ENCODE measurements at places on chromosomes 5 and 9. TPM values are rescaled to one million over a fixed set of nuclear protein-coding genes. Genes with fewer than 3 reads are reported as not detected.

Gene SIT1
- total RNA-seq: not detected

Gene QRFP
- total RNA-seq: not detected

DNA sequence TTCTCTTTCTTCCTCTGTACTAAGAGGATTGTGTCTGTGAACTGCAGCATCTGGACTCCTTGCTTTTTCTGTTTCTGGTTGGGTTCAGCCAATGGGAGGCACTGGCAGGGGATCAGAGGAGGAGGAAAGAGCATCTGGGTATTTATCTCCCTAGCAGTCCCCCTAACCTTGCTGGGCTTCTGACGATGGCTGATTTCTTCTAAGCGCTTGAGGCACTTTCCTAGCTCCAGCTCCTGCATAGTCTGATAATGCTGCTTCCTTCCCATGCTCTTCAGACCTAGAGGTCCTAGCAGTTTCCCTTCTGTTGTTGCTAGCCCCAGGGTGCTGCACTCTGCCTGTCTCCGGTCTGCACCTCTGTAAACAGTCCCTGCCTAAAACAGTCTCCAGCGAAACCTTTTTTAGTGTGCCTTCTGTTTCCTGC is 225.1 kb downstream of the PDZD2 start:
- no peaks in the 10 kb centered on the region for H3K4me1 ChIP-seq
- no peaks in the 10 kb centered on the region for H3K36me3 ChIP-seq
- no peak for DNase-seq
- no peak overlapping the region for H3K27ac ChIP-seq
- no peak overlapping the region for H3K4me3 ChIP-seq

Gene PAX5
- not detected for total RNA-seq

DNA sequence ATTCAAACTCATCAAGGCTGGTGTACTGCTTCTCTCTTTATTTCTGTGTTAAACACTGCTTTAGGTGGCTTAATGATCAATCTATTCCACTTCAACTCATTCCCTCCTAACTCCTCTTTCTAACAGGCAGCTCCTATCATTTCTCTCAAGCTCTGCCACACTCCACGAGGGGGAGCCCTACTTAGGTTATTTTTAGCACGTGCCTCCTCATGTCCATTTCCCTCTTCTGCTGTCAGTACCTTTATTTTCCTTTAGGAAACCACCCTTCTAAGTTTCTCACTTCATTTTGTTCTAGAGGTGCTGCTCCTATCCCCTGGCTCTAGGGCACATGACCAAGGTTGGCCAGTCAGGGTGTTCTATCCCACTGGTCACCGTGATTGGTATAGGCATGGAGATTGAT is 6.7 kb upstream of the BRINP1 start:
- no peak for DNase-seq
- H3K27ac ChIP-seq: no peak overlapping the region
- no peaks in the 10 kb centered on the region for H3K4me1 ChIP-seq
- H3K27me3 ChIP-seq: peaks cover 9% of the 10 kb centered on the region

Gene SPINK7
- total RNA-seq: not detected

GRCh38 chr5:67297376-67297775 is 100.8 kb upstream of the CD180 start:
- H3K4me1 ChIP-seq: peaks cover 11% of the 10 kb centered on the region
- H3K36me3 ChIP-seq: no peaks in the 10 kb centered on the region
- H3K27ac ChIP-seq: no peak overlapping the region
- no peak for DNase-seq
- H3K4me3 ChIP-seq: no peak overlapping the region

- DNase-seq: no peak
- peaks cover 53% of the 10 kb centered on the region for H3K36me3 ChIP-seq
- no peaks in the 10 kb centered on the region for H3K4me1 ChIP-seq
These were observed 66.4 kb downstream of the PSMB7 start for GRCh38 chr9:124348831-124349230.

- DNase-seq: no peak
- H3K27me3 ChIP-seq: no peaks in the 10 kb centered on the region
- H3K4me1 ChIP-seq: peaks cover 13% of the 10 kb centered on the region
- no peaks in the 10 kb centered on the region for H3K36me3 ChIP-seq
- no peak overlapping the region for H3K4me3 ChIP-seq
These were observed 23.0 kb upstream of the GOLM1 start for GRCh38 chr9:86122311-86122710.

Gene FCN2
- total RNA-seq: not detected

Gene PTPN3
- total RNA-seq: 30.9 TPM

DNA sequence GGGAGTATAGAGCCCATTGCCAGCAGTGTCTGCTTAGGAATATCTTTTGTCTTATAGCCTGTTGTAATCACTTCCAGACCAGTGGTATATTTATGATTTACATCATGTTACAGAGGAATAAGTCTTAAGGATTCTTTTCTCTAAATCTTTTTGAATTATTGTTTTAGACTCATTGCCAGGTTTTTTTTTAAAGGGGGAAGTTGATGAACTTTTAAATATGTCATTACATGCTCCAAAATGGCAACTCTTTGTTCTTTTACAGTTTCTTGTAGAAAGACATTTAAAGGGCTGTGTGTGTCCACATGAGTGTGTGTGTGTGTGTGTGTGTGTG is 59.4 kb upstream of the NFIB start:
- no peaks in the 10 kb centered on the region for H3K27me3 ChIP-seq
- H3K27ac ChIP-seq: peak overlapping the region; percentile 53
- no peak overlapping the region for H3K4me3 ChIP-seq

GRCh38 chr5:131109540-131110255 is 55.4 kb downstream of the HINT1 start:
- no peak overlapping the region for H3K4me3 ChIP-seq
- no peaks in the 10 kb centered on the region for H3K36me3 ChIP-seq
- DNase-seq: no peak
- no peak overlapping the region for H3K27ac ChIP-seq
- no peaks in the 10 kb centered on the region for H3K27me3 ChIP-seq

Gene NXNL2
- total RNA-seq: not detected

DNA sequence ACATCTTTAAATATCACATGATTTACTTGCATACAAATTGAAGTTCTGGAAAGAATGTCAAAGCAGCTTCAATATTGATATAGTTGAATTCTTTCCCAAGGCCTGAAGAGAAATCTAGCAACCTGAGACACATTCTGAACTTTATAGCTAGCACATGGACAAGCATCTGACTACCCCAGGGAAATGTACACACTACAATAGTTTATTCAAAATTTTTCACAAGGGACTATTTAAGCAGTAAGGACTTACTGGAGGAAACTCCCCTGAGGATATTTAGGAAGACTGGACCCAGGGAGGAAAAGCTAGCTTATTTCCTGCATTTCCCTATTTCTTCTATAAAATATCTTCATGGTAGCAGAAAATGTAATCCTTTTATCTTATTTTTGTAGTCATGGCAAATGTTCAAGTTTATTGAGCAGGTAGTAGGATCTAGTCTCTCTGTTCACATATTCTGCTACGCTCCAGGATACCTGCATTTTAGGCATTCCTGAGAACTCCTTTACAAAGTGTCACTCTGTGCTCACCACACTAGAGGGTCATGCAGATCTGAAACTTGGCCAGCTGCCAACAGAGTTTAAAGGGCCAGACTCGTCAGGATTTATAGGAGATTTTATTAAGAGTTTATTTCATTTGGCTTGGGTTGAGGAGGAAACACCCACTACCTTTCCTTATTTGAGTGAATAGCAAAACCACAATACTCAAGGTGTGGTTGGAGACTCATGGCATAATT is 348.4 kb upstream of the FTMT start:
- no peaks in the 10 kb centered on the region for H3K36me3 ChIP-seq
- no peaks in the 10 kb centered on the region for H3K27me3 ChIP-seq
- no peak overlapping the region for H3K4me3 ChIP-seq
- no peak overlapping the region for H3K27ac ChIP-seq

- no peak overlapping the region for H3K4me3 ChIP-seq
- H3K27me3 ChIP-seq: no peaks in the 10 kb centered on the region
- no peak overlapping the region for H3K27ac ChIP-seq
- no peak for DNase-seq
These were observed 45.4 kb downstream of the RAB14 start for GRCh38 chr9:121156263-121156731.

GRCh38 chr9:34541540-34541939 is 18.8 kb upstream of the ENHO start:
- no peaks in the 10 kb centered on the region for H3K27me3 ChIP-seq
- no peak overlapping the region for H3K27ac ChIP-seq
- H3K4me1 ChIP-seq: no peaks in the 10 kb centered on the region
- H3K4me3 ChIP-seq: no peak overlapping the region
- no peak for DNase-seq

DNA sequence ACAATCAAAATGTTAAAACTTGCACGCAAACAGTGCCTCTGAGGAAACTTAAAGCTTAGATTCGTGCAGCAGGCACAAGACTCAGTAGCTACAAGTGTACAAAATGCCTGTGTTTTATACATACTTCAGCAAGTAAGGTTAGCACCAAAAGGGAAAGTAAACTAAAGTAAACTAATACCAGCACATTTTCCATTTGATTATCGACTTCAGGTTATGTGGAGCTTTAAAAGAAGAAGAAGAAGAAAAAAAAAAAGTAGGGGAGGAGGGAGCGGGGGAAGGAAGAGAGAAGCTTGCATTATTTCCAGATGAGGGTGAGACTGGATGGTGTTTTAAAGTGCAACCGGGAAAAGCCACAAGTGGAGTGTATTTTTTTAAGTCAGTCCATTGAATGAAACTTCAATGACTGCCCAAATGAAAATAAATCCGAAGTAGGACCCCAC is 596 bp upstream of the ADAMTS6 start:
- peaks cover 8% of the 10 kb centered on the region for H3K4me1 ChIP-seq
- no peaks in the 10 kb centered on the region for H3K27me3 ChIP-seq
- peak overlapping the region; percentile 89 for H3K27ac ChIP-seq
- peak overlapping the region; percentile 66 for H3K4me3 ChIP-seq
- H3K36me3 ChIP-seq: no peaks in the 10 kb centered on the region

GRCh38 chr5:156942064-156942463 is 21.0 kb downstream of the TIMD4 start:
- no peak overlapping the region for H3K4me3 ChIP-seq
- no peak overlapping the region for H3K27ac ChIP-seq
- H3K27me3 ChIP-seq: no peaks in the 10 kb centered on the region
- no peak for DNase-seq

Gene CCL28
- not detected for total RNA-seq

GRCh38 chr5:96595300-96596090 is 66.7 kb upstream of the CAST start:
- no peak overlapping the region for H3K4me3 ChIP-seq
- no peaks in the 10 kb centered on the region for H3K36me3 ChIP-seq
- H3K4me1 ChIP-seq: no peaks in the 10 kb centered on the region
- H3K27ac ChIP-seq: no peak overlapping the region
- no peaks in the 10 kb centered on the region for H3K27me3 ChIP-seq
- no peak for DNase-seq

GRCh38 chr9:75088646-75089372 is 495 bp downstream of the OSTF1 start:
- DNase-seq: peak; percentile 25
- H3K36me3 ChIP-seq: no peaks in the 10 kb centered on the region
- peaks cover 20% of the 10 kb centered on the region for H3K4me1 ChIP-seq
- H3K4me3 ChIP-seq: peak overlapping the region; percentile 84
- no peaks in the 10 kb centered on the region for H3K27me3 ChIP-seq

Gene ARL14EPL
- total RNA-seq: 0.11 TPM

DNA sequence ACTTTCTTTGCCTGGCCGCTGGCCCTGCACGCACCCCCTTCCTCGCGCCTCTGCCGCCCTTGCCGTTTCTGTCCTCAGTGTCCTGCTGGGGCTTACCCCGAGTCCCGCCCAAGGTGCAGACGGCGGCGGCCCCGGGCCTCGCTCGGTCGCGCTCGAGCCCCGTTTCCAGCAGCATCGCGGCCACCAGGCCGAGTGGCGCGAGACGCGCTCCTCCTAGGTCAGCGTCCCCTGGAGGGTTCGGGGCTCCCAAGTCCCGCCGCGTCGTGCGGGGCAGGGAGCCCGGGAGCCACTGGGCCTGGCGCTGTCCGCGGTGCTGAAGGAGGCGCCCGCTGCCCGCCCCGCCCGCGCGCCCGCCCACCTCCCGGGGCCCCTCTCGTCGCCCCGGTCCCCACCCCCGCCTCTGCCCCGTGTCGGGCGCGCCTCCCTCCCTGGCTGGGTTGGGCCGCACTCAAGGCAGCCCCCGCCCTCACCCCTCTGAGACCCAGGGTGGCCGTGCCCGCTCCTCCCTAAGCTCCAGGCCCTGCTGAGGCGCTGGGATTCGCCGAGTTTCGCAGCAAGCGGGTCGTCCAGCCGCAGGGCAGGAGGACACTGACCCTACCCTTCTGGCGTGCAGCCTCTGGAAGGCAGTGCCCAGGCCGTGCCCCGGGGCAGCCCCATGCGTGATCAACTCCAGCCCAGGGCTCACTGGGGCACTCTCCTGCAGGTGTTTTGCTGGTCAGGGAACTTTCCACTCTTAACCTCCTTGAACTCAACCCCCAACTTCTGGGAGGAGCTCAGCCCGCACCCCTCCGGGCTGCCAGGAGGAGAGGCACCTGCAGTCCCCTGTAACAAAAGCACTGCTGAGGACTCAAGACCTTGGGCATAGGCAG is at the start of gene LHX3:
Gene LHX3 (minus strand): TSS at position 291 of the 869 bp plus-strand sequence. CDS start 116 bp downstream, at position 175.
- DNase-seq: no peak
- no peak within 1 kb of the TSS for H3K4me3 ChIP-seq
- H3K27ac ChIP-seq: no peak within 1 kb of the TSS
- peaks cover 51% of the 10 kb centered on the region for H3K27me3 ChIP-seq
- no peaks in the 10 kb centered on the region for H3K36me3 ChIP-seq

Gene GZMA
- total RNA-seq: not detected

DNA sequence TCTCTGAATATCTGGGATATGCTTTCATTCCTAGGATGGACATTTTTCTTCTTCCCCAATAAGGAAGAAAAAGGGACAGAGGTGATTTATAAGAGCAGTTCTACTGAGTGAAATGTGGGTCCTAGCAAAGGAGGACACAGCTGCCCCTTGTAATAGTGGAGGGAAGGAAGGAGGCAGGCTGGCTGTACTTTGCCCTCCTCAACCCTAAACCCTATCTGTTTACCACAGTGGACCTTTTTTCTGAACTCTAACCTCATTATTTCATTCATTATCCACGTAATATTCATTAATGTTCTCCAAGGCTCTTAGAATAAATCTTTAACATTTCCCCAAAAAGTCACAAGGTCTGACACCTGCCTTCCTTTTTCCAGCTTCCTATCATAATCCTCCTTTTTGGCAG is 37.8 kb downstream of the GHR start:
- no peaks in the 10 kb centered on the region for H3K36me3 ChIP-seq
- DNase-seq: no peak
- no peak overlapping the region for H3K4me3 ChIP-seq
- no peaks in the 10 kb centered on the region for H3K27me3 ChIP-seq
- peak overlapping the region; percentile 30 for H3K27ac ChIP-seq

Gene TNFSF8
- total RNA-seq: not detected

Gene ZNF346
- total RNA-seq: 8.0 TPM

- H3K27ac ChIP-seq: no peak overlapping the region
- H3K4me1 ChIP-seq: peaks cover 13% of the 10 kb centered on the region
- H3K27me3 ChIP-seq: no peaks in the 10 kb centered on the region
- no peak overlapping the region for H3K4me3 ChIP-seq
- no peak for DNase-seq
These were observed 5.0 kb downstream of the SRD5A1 start for GRCh38 chr5:6638236-6638635.

Gene ISL1
- not detected for total RNA-seq

GRCh38 chr9:81028504-81028903 is 660.8 kb downstream of the TLE1 start:
- no peak for DNase-seq
- H3K27ac ChIP-seq: no peak overlapping the region
- no peaks in the 10 kb centered on the region for H3K36me3 ChIP-seq

Gene TMEM174
- not detected for total RNA-seq

Gene IPPK
- 7.5 TPM for total RNA-seq

Measured in gastrocnemius medialis (tissue), 4 donors.